GM03348 (cell line): ENCODE measurements at places on chromosomes 4 and X.

DNA sequence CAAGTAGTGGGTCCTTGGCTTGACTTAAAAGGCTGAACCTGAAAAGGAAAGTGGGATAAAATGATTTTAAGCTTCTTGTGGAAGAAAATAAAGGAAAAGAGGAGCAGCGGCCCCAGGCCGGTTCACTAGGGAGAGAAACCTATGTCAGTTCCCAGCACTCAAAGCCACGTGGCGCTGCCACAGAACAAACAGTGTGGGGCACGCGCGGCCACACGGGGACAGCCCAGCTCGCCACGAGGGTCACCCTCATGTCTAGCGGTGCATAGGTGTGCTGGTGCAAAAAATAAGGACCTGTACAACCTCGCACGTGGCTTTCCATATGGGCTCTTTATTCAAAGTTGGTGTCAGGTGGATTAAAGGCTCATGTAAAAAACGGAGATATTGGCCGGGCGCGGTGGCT, 17.1 kb downstream of the MSANTD1 start:
- no peak for DNase-seq

DNA sequence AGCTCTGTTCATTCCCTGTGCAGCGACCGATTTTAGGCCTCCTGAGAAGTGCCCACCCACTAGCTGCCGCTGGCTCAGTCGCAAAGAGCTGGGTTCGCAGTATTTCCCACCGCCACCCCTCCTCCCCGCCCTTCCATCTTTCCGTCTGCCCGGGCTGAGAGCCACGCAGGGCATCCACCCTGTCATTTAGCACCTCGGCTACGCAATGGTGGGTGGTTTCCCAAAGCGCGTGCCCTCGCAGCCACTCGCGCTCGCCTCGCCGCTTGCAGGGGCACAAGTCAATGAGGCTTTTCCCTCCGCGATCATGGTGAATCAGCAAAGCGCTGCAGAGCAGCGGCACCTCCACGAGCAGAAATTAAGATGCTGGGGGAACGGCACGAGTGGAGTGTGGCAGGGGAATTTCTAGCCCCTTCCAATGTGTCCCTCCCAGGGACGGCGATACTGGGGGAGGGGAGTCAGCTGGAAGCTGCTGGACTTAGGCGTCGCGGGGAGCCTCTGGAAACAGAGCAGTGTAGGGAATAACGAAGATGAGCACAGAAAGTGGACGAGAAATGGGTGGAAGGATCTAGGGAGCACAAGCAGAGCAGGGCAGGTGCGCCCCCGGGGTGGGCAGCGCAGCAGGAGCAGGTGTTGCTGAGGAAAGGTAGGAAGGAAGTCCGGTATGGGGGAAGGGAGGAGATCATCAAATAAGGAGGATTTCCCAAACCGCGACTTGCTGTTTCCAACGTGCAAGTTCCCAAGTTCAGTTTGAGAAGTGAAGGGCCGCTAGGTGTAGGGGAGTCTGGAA, 2.4 kb upstream of the PTCHD1 start:
- no peak for DNase-seq

DNA sequence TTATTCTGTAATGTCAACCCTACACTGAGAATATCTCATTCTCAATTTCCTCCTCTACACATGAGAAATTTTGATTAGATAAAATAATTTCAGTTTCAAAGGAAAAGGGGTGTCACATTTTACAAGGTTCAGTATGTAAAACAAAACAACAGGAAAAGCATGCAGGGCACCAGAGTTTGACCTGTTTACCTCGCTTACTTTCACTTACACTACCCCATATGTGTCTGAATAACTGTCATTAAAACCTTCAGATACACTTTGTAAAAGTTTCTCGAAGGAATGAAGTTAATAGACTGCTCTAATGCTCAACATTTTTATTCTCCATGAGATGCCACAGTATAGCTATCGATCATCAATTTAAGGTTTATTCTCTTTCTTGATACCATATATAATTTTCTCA, 12.3 kb upstream of the PCDH10 start:
- DNase-seq, result no peak

- DNase-seq, result no peak
Observed at GRCh38 chr4:26228883-26229282, 91.9 kb upstream of the RBPJ start.

- DNase-seq, result no peak
Observed at GRCh38 chrX:33160273-33160672, 51.1 kb downstream of the DMD start.

- DNase-seq, result no peak
Observed at GRCh38 chr4:139985401-139985800, 168.6 kb downstream of the MAML3 start.
